NCI-H1105 (cell line): ENCODE measurements at places on chromosomes 12 and 14.

GRCh38 chr14:96567289-96567899 lies 65.2 kb downstream of the PAPOLA start:
- peak; percentile 20 for DNase-seq

DNA sequence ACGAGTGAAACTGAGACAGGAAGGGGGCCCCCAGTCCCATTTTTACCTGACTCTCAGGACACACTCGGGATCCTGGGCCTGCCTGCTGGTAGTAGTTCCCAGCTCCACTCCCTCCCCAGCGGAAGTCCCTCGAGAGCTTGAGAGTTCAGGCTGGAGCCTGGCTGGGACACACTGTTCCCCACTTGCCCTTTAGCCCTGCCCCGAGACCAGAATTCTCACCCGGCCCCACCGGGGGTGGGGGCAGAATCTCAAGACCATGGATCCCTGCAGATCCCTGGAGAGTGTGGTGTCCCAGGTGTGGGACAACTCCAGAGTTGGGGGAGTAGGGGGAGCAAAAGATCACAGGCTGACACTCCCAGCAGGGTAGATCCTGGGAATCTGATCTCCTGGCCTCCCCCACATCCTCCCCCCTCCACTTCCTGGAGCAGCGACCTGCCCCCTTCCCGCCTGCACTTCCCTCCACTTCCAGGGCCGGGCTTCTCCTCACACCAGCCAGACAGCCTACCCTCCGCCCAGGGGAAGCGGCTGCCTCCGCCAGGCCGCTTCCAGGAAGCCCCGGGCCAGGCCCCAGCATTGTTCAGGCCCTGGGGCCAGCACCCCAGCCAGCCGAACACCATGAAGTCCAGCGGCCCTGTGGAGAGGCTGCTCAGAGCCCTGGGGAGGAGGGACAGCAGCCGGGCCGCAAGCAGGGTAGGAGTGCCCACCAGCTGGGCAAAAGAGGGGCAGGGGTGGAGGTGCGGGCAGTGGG lies at the start of gene TNS2:
TNS2 (plus strand) TSS at position 495 of the 748 bp plus-strand sequence; CDS start at position 616, 121 bp downstream.
- no peak for DNase-seq

- DNase-seq, result no peak
These were observed 1.5 kb upstream of the HRK start for GRCh38 chr12:116882742-116883141.

DNA sequence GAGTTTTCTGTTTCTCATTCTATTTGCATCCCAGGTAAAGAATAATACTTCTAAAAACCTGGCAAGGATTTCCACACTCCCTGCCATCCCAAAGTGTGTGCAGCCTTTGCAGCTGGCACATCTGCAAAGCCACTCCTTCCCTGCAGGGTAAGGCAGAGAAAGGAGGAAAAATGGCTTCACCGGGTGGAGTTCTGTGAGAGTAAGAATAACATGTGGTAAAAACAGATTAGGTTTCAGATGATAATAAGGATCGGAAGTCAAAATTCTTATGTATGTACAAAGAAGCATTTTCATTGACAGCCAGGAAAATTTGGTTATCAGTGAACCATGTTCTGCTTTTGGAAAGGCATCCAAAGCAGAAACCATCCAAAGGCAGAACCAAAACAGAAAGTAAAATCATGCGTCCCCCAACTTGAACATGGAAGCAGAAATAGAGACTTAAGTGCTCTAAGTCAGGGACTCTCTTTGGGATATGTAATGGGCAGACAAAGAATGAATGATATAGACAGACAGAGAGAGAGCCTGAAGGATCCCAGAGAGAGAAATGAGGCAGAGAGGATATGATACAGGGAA lies 192.6 kb upstream of the CCDC196 start:
- no peak for DNase-seq

- DNase-seq, result no peak
These were observed 209.5 kb upstream of the DIO3 start for GRCh38 chr14:101351769-101352168.

- DNase-seq, result no peak
These were observed 5.7 kb downstream of the SLC4A8 start for GRCh38 chr12:51430196-51430895.

GRCh38 chr12:114284041-114284440 lies 121.9 kb downstream of the TBX5 start:
- DNase-seq, result no peak

DNA sequence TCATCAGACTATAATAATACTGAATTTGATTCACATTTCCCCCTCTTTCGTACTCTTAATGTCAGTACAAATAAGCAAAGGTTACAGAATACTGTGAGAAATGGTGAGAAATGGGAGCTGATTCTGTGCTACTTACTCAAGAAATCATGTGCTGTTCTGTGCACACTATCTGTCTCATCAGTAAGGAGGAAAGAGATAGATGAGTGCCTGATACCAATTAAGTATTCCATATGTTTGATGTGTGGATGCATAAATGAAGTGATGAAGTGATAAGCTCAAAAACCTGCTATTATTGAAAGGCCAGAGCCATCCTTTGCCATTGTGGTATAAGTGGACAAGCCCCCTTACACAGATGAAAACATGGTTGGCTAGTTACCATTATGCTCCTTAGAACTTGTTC lies 127.7 kb downstream of the PDE3A start:
- DNase-seq, result no peak

DNA sequence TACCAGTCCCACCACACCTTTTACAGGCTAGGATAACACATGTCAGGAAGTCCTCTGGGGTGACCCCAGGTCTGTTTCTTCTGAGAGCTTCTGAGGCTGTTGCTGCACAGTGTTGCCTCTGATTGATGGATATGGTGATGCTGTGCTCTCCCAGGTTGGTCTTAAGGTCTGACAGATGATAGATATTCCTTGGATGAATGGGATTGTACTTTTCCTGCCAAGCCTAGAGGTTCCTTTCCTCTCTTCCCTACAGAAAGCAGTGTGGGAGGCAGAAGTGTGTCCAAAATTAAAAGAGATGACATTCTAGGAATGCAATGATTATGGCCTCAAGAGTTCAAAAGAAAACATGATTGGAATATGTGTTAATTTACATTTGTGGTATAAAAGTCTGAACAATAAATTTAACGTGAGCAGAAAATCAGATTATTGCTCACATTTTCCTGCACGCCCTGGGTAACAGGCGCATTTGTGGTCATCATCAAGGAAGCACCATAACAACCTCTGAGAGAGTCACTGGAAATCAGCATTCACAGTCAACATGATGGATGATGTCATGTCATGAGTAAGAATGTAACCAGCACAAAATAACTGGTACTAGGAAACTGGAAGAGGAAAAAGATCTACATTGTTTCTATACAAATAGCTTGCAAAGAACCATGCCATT lies 73.7 kb downstream of the BBS10 start:
- no peak for DNase-seq

DNA sequence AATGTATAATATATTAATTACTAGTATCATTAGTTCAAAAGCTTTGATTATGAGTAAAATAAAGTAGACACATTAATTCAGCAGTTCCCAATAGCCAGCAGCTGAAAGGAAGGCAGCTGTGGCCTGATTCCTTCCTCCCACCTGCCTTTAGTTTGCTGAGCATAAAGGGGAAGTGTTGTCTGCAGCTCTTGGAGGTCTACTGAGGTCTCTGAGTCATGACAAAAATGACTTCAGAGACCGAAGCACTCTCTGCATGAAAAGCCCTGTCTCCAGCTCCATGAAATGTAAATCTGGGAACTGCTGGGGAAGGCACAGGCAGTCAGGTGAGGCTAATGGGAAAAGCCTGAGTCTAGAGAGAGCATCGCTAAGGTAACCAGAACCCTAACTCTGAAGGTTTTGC lies 165.4 kb downstream of the NRXN3 start:
- DNase-seq, result no peak

GRCh38 chr12:121872546-121873215 lies 14.0 kb upstream of the HPD start:
- DNase-seq, result no peak

DNA sequence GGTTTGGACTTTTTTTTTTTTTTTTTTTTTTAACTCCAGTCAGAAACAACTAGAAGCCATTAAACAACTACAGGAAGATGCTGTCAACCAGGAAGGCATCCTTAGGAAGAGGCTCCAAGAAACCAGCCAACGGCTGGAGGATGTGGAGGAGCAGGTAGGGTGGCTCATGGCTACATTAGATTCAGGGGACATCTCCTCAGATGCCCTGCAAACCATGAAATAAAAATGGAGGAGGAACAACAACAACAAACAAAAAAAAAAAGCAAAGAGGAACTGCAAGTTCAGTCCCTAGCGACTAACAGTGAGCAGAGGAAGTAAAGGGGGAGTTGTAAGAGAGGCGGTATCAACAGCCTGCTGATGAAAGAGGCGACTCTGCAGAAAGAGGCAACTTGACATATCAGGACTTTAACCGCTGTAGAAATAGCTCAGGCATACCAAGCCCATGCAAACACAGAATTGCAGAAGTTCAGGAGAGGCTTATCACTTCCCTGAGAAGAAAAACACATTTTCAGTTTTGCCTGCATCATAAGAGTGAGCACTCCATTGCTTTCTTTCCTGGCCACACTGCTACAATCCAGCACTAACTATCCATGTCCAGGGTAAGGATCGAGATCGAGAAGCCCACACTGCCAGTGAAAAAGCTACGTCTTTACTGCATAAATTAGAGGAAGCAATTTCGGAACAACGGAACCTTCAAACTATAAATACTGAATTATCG lies 103.5 kb upstream of the BCAT1 start:
- no peak for DNase-seq

GRCh38 chr14:91901449-91902226 lies 34.3 kb upstream of the TC2N start:
- no peak for DNase-seq

DNA sequence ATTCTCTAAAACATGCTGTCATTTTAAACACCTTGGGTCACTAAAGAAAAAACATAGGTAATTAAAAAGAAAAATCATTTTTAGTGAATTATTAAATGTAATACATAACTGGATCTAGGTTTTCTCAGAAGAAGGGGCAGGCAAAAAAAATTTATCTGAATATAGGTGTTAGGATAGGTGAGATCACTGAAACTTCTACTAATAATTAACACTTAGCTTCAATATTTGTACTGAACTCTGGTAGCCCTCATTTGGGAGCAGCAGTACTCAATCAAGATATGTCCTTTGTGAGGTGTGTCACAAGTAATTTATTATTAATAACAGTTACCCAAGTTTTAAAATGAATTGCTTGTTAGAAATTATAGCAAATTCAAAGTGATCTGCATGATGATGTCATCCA lies 103.6 kb downstream of the ATP23 start:
- DNase-seq, result no peak

DNA sequence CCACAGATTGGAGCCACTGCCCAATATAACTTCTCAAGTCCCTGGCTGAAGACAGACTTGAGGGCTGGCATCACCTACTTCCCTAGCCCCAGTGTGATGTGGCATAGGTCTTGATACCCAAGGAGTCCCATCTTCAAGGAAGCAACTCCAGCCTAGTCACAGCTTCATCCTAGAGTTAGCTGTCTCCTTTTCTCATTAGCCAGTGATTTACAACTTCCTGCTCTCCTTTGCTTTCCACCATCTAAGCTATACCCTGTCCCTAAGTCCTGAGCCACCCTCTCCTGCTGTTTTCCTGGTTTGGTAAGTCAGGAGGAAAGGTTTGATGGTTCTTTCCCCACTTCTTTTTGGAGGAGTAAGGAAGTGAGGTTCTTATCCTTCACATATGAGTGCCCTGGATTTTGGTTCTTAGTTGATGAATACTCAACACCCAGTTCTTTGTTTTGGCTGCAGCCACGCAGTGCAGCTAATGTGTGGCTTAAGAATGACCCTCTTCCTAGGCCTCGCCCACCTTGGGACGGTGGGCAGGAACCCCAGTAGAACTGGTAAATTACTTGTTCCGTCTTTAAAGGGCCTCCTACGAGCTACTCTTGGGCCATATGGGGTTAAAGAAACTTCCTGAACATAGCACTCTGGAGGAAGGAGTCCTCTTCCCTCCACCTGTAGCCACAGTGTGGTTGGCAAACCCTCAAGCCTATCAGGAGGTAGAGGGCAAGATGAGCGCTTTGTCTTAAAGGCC lies 3.9 kb upstream of the GPX2 start:
- no peak for DNase-seq

- peak; percentile 1 for DNase-seq
These were observed 6.5 kb upstream of the GLT8D2 start for GRCh38 chr12:104056419-104056972.

DNA sequence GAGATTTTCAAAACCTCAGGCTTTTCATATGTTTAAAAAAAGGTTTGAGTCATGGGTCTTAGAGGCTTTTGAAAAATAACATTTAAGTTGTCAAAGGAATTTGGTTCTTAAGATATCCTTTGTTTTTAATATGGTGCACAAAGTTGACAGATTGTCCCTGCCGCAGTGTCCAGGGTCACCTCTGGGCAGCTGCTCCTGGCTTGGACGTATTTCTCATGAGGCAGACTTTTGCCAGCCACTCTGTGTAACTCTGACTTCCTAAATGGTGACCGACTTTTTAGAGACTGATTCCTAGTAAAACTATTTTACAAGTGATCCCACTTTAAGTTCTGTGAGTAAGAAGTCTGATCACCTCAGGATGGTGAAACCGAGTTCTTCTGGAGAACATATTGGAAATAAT lies 27.5 kb downstream of the XRCC3 start:
- no peak for DNase-seq

- no peak for DNase-seq
These were observed 1.9 kb downstream of the MLXIP start for GRCh38 chr12:122080149-122081082.

- DNase-seq, result no peak
These were observed 47.2 kb downstream of the NPAS3 start for GRCh38 chr14:32985866-32986265.

DNA sequence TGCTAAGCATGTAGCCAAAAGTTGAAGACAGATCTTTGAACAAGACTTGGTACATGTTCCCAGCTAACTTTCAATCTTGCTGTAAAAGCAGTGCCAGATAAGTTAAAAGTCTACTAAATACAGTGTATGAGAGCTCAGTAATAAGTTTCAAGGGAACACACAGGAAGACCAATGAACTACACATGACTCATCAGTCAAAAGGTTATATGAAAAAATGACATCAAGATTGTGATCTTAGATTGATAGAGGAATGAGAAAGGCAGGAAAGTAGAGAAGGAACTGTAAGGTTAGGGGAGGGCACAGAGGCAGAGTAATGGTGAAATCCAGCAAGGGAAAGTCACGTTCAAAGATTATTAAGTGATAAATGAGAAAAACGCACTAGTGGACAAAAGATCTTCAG lies 249.9 kb upstream of the FLRT2 start:
- no peak for DNase-seq

DNA sequence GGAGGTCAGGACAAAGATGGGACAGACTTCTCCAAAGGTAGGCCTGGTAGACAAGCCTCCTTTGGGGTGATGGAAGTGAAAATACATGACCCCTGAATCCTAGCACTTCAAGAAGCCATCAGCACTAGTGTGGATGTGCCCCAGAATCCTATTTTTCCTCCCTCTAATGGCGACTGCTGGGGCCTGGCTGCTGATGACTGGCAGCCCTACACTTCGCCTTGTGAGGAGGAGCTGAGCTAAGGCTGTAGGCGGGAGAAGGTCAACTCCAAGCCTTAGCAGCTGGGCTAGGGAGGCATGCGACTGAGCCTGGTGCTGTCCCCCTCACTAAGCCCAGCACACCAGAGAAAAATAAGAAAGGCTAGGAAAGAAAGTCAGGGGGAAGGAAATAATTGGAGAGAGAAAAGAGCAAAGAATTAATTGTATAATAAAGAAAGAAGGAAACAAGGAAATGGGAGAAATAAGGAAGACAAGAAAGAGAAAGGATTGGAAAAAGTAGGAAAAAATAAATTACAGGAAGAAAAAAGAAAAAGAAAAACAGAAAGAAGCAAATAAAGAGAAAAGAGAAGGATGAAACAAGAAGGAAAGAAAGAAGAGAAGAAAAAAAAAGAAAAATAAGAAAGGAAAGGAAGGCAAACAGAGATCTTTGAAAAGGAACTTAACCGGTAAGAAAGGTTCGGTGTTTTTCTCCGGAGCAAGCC lies 4.7 kb upstream of the HOXC10 start:
- DNase-seq, result no peak
